HEK293T (cell line): ENCODE measurements at places on chromosomes 3 and 15.

- DNase-seq = no peak
Measured at GRCh38 chr15:66882251-66883020, 180.4 kb downstream of the SMAD6 start.

- DNase-seq = no peak
Measured at GRCh38 chr15:60733196-60733595, 254.3 kb upstream of the ICE2 start.

DNA sequence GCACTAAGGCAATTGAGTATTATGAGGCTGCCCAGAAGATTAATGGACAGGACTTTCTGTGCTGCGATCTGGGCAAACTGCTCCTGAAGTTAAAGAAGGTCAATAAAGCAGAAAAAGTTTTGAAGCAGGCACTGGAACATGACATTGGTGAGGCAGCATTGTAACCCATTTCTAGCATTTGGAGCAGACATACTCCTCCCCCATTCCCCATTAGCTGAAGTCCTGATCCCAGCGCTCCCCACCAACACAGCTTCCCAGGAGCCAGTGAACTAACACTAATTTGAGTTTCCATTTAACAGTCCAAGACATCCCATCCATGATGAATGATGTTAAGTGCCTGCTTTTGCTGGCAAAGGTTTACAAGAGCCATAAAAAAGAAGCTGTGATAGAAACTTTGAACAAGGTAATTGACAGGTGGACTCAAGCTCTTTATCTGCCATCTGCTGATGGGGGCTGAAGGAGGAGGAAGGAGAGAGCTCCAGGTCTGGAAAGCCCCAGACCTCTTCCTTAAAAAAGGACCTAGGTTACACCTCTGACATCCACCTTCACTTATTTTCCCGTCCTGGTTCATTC, 22.6 kb downstream of the CSRNP1 start:
- no peak for DNase-seq

DNA sequence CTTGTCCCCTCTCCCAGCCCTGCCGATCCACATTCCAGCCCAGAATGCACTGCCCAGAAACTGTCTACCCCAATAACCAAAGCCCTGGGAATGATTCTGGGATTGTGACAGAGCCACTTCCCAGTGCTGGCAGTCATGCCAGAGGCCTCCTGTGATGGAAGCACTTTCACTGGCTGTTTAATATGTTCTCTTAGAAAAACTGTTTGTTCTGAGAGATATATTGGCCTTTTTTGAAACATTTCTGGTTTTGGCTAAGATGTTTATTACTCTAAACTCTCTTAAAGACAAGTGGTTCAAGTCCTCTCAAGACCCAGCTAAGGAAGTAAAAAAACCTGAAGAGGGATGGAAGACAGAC, 74.0 kb upstream of the HACD2 start:
- DNase-seq = no peak

GRCh38 chr3:13718000-13718399, 161.9 kb downstream of the WNT7A start:
- peak; percentile 2 for DNase-seq

GRCh38 chr15:69319384-69320375, 21.0 kb downstream of the PAQR5 start:
- no peak for DNase-seq

GRCh38 chr15:71357321-71357732, 242.1 kb downstream of the THSD4 start:
- DNase-seq = peak; percentile 18

- no peak for DNase-seq
Measured at GRCh38 chr3:72099326-72100079, 314.6 kb upstream of the PROK2 start.

GRCh38 chr3:22231061-22231460, 480.1 kb upstream of the ZNF385D start:
- no peak for DNase-seq

DNA sequence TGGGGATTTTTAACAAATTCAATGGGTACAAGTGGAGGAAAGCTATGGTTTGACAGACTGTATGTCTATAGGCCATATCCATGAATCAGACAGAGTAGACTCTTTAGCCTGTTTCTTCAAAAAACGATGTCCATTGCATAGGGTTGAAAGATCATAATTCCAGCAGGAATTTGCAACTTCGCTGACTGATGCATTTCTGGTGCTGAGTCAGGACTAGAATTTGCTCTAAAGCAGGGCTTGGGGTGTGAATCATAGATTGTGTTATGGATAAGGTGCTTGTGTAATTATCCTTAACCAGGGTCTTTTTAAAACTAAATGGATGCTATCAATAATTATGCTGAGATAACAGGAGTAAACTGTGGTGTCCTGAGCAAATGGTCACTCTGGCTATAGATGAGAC, 200.4 kb upstream of the TBC1D5 start:
- DNase-seq = no peak

- no peak for DNase-seq
Measured at GRCh38 chr3:59580499-59580898, 530.7 kb upstream of the CFAP20DC start.

GRCh38 chr3:60490992-60491391, 760.3 kb downstream of the FHIT start:
- no peak for DNase-seq
